NCI-H2107 (cell line): ENCODE measurements at places on chromosomes 6 and 20.

GRCh38 chr20:990293-990959 is 11.7 kb downstream of the RSPO4 start:
- no peak for DNase-seq

- DNase-seq: no peak
Measured at GRCh38 chr6:134544737-134545136, 226.8 kb upstream of the SGK1 start.

GRCh38 chr6:43395776-43396175 is 26.3 kb upstream of the ZNF318 start:
- DNase-seq: no peak

DNA sequence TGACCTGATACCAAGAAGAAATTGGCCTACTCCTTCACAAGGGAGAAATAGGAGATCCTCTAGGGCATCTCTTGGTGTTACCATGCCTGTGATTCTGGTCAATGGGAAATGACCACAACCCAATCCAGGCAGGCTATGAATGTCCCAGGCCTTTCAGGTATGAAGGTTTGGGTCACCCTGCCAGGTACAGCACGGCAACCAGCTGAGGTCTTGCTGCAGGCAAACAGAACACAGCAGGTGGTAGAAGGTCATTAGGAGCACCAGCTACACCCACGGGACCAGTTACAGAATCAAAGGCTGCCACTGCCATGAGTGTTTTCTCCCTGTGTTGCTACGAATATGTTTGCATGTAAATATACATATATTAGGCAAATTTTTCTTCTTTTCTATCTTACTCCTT is 202.3 kb downstream of the ERMARD start:
- no peak for DNase-seq

DNA sequence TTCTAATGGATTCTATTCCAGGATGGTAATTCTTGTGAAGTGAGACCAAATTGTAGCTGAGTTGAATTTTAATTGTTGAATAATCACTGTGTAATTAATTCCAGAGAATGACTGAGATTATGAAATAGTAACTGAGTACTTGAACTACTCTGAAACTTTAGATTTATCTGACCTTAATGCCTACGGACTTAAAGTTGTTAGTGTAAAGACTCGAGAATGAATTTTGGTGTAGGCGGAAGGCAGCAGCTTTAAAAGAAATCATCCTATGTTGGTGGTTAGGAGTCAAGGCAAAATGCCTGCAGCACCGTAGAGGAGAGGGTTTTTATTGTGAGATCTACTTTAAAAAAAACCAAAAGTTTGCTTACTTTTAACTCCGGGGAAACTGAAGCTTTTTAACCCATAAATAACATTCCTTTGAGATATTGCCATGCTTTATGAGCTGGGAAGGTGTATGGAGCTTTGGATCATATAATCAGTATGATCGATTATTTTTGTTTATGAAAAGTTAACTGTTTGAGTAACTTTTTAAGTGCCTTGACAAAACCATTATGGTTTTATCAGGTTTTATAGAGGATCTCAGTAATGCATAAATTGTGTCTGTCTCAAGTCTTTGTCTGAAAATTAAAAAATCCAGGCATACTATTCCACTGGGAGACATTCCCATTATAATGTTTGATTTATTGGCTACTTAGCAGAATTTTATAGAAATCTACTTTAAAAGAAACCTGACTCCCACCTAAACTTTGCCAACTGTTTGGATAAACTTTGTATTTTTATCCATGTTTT is 46.1 kb downstream of the MYO6 start:
- no peak for DNase-seq

DNA sequence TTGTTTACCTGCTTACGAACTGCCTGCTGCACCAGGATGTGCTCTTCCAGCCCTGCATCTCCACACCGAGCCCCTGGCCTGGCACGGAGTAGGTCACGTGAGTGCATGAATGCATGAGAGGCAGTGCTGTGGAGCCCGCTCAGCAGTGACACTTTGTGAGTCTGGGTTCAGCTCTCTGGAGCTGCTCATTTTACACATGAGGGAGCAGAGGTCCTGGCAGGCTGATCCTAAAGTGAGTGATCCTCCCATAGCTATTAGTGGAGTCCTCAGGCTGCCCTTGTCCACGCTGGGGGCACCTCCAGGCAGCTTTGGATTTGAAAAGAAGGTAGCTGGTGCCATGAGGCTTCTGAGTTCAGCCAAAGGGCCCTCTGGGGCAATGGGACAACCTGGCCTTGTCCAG is 64.2 kb downstream of the EDN3 start:
- DNase-seq: no peak

DNA sequence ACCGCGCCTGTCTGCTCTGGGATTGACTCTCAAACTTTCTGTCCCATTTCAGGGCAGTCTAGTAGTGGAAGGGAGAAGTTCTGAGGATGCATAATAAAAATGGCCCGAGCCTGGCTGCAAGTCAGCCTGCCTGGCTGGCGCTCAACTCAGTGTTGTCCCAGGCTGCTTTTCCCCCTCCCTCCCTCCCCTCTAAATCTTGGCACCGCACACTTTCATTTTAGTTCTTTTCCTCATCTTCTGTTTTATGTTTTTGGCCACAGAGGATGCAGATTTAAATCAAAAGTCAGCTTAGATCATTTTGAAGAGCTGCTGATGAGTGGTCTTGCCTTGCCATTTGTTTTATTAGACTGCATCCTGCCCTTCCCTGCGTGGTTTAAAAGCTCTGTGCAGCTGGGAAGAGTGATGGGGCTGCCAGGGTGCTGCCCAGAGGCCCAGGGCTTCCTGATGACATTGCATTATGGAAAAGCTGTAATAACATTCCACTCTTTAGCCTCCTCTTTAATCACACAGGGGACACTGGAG is 6.5 kb upstream of the UQCC2 start:
- no peak for DNase-seq

GRCh38 chr6:111989743-111990142 is 64.2 kb upstream of the CCN6 start:
- no peak for DNase-seq

DNA sequence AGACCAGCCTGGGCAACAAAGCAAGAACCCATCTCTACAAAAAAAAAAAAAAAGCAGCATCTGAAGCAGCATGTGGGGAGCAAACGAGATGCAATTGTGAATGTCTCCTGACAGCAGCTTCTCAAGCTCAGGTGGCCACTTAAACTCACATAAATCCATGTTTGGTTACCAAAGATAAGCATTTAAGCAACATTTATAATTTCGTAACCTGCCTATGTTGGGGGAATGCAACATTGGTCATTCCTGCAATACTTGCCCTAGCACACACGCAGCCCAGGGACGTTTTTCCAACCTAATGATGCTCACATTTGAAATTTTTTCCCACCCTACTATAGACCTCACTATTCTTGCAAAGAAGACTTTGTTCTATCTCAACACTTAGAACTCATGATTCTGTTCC is 113.3 kb downstream of the ZFP64 start:
- no peak for DNase-seq

- no peak for DNase-seq
Measured at GRCh38 chr20:38065764-38066375, 32.3 kb downstream of the RPRD1B start.

- DNase-seq: no peak
Measured at GRCh38 chr6:53244958-53245357, 96.3 kb upstream of the GCM1 start.

DNA sequence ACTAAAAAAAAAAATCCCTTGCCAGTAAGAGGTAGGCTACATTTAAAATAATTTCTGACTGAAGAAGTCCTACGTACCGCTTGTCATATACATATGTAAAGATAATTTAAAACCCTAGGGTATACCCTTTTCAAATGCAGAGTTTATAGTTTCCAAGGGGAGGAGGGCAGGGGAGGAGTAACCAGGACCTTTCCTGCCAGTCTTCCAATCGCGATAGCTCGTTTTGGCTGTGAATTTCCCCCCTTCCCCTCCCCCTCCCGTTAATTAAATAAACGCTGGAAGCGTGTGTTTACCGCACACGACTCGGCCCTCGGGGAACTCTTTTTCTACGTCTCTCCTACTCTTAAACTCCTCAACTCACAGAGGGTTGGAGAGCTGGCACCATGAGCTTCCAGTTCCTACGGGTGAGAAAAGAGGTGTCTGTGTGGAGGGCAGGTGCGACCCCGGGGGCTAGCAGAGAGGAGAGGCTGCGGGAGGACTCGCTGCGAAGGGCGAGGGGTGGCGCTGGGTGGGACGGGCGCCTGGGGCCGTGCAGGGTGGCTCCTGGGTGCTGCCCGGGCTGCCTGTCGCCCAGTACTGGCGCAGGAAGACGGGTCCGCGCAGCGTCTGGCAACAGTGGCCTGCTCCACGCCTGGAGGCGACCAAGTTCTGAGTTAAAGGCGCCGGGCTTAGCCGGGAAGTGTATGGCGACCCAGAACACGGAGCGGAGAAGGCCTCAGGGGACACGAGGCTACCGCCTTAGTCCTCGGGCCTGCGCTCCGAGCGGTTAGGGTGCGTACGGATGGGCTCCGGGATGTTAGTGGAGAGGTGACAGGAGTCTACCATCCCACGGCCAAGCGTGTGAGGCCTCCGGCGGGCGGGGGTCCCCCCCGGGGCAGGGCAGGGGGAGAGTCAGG is 4.1 kb upstream of the TFAP2C start:
- no peak for DNase-seq

DNA sequence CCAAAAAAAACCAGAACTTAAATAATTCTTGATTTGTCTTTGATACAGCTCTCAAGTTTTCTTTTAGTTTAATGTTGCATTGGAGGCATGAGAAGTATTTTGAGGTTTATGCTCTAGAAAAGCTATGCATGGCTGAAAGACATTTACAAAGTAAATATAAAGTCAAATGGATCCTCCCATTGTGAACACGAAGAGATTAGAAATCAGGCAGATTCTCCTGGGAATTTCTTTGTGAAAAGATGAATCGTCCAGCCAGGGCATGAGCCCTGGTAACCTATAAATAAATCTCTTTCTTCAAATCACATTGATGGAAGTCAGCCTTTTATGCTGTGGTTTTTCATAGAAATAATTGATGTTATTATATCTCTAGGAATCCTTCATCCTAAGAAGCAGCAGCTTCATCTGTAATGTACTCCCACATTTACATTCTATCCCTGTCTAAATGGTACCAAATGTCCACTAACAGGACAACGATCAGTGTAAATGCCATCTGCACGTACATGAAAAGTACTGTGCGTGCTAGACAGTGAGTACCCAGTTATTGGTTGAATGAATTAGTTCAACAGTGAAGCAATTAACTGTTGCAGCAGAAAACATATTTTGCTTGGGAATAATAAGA is 143.6 kb downstream of the ALDH8A1 start:
- DNase-seq: no peak

DNA sequence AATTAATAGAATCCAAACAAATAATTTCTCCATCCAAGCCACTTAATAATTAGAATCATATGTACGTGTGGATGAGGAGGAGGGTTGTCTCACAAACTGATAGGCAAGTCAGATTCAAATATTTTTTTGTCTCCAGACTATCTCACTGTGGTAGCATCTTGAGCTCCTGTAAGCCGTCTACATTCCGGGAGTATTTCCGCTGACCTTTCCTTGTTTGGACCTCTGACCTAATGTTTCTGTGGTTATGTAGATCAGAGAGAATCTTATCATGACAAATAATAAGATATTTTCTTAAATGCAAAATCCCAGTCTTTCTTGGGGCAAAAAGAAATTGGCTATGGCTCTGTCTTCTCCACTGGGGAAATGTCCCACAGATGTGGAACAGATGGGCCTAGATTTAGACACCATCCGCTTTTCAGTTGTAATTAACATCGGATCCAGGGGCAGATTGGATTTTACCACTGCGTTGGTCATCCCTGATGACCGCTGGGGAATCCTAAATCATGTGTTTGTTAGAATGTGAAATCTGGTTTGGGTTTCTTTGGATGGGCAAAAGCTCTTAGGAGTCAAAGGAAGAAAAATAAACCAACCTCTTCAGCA is 197.1 kb upstream of the RIN2 start:
- DNase-seq: no peak

DNA sequence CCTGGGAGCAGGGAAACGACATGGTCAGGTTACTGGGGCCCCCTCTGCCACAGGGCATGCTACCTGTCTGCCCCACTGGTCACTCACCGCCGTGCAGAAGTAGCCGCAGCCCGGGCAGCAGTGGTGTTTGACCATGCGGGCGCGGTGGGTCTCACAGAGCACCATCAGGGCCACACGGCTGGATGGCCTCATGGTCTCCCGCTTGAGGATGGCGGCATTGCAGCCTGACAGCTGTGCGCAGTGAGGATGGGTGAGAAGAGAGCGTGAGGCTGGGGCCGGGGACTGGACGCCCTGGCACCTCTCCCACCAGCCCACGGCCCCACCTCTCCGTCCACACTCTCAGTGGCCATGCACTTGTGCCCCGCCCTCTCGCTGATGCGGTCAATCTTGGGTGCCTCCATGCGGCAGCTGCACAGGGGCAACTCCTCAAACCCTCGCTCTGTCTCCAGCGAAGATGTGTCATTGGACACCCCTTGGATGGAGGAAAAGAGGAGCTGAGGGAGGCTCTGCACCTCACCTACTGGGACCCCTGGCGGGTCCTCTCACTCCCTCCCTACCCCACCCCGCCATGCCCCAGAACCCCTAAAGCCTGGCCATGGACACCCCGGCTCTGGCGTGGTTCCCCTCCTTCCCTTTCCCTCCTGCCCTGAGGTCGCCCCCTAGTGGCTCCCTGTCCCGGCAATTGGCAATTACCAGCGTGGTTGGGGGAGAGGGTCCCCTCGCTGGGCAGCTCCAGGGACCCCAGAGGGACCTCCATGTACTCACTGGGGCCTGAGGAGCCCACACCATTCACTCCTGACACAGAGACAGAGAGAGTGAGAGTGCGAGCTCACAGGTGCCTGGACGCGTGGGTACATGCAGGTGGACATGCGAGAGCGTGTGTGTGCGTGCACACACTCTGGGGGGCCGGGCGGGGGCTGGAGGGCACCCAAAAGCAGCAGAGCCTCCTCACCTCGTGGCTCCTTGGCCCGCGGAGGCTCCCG is 8.9 kb downstream of the EHMT2 start:
- no peak for DNase-seq

GRCh38 chr20:17648791-17649730 is 33.0 kb downstream of the RRBP1 start:
- no peak for DNase-seq

DNA sequence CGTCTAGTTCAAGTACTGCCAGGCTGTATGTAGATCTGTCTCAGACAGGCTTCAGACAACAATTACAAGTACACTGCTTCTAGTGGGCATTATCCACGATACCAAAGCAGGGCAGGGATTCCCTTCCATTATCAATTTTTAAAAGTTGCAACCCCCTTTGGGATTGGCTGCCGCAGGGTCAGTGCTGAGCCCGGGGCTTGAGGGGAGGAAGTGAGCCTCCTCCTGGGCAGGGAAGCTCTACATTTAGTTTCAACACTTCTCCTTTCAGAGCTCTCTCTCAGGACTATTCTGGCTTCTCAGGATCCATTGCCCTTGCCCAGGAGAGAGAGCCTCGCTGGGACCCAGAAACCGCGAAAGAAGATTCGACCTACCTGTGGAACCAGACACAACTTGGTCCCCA is 1.5 kb downstream of the HTR1B start:
- DNase-seq: no peak

GRCh38 chr6:79536585-79536953 is 661 bp downstream of the LCA5 start:
- DNase-seq: no peak

GRCh38 chr20:38350879-38351775 is 4.8 kb downstream of the LBP start:
- DNase-seq: no peak
